Prostate gland (tissue), 2 donors: ENCODE measurements at places on chromosomes 7 and 10.

GRCh38 chr7:47253650-47254080 lies 328.2 kb downstream of the TNS3 start:
- DNase-seq: no peak

DNA sequence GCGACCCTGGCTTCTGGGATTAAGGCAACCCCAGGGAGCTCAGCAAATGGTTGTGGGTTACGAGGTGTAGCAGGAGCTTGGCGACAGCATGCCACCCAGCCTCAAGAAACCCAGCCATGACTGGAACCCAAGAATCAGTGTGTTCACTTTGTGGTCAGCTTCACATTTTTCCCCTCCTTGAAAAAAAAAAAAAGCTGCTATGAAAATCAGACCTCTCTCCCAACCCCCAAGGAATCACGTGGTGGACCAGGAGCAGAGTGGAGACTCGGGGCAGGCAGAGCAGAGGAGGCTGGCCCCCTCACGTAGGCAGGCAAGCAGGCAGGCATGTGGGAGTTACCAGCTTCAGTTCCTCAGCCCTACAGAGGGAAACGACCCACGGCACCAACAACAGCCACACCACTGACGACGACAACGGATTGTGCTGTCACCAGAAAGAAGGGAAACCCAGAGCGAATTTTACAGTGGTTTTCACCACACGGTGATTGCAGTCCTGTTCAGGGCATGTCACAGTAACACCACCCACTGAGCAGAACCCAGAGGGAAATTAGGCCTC lies 203.4 kb downstream of the SLC25A13 start:
- no peak for DNase-seq

DNA sequence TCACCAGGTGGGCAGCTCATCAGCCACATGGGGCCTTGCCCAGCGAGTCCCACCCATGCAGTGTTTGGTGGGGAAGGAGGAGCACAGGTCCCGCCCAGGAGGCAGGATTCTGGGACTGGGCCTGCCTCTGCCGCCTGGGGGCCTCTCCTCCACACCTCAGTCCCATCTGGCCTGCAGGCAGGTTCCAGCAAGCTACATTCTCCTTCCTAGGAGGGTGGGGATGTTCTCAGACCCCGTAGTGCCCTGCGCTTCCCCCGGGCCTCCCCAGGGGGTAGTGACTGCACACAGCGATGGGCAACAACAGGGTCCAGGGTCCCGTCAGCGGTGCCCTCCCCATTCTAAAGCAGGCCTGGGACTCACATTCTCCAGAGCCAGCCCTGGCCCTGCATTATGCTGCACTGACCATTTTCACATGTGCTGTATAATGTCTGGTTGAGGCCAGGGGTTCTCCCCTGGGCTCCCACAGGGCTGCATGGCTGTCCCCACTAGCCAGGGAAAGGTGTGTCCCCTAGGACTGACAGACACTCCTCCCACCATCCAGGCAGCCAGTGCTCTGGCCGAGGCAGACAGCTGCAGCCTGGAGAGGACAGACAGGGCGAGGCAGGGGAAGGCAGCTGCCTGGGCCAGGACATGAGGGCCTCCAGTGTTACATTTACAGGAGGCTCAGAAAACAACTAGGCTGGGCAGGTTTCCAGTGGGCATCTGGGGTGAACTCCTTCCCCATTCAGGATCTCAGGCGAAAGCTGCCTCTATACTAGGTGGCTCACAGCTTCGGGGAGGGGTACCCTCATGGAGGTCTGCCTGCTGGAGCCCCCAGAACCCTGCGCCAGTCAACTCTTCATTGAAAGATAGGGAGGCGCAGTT lies 9.3 kb downstream of the RASGEF1A start:
- DNase-seq: no peak

DNA sequence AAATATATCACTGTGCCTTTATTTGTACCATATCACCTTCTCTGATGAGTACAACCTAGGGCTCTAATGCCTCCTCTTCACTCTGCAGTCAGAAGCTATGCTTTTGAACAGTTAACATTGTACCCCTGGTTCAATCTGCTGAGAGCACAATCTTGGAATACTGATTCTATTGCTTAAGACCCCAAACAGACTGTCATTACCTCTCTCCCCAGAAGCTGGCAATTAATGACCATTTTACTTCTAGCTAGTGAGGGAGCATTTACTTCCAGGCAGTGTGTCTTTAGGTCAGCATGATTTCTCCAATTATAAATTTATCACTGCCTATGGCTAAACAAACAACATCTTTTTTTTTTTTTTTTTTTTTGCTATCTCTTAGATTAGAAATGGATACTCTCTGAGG lies 36.0 kb upstream of the SPOCK2 start:
- no peak for DNase-seq

DNA sequence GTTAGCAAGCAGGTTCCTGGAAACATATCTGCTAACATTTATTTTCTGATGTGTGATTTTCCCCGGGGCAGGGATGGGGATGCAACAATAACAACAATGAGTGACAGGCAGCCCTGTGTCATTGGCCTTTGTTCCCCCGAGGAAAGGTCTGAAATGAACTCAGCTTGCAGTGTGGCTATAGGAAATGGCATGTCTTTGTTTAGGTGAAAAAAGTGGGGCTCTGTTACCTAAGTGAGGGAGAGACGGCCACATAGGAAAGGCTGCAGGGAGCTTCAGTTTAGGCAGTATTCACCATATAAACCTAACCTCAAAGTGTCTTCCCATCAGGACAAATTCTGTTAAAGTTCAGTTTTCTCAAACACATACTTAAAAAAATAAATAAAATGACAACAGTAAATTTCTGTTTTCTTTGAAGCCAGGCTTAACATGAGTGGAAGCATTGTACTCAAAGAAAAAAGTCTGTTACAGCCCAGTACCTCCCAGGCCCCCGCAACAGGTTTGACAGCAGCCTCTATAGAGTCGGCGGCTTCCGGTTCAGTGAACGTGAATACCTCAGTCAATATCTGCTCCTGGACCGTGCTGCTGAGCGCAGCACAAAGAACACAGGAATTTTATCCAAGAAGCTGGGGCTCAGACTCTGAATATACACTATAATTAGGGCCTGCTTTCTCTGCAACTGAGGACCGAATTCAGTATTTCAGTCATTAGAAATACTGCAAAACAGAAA lies 168.3 kb downstream of the GLI3 start:
- DNase-seq: no peak

DNA sequence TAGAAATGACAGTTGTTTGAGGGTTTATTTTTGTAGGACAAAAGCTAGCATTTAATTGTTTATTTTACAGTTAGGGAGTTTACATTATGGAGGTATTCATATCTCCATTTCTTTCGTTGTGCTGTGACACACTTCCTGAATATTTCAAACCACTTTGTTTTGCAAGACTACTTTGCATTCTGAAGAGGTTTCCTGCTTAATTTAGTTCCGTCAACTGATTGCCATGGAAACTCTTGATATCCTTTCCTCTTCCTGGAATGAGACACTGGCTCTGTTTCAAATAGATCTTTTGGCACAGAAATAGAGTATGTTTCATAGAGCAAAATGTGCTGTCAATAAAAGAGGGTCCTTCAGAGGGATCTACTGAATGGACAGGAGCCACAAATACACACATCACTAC lies 159.5 kb upstream of the AGR3 start:
- no peak for DNase-seq

GRCh38 chr7:105618016-105618296 lies 36.7 kb upstream of the EFCAB10 start:
- DNase-seq: no peak

DNA sequence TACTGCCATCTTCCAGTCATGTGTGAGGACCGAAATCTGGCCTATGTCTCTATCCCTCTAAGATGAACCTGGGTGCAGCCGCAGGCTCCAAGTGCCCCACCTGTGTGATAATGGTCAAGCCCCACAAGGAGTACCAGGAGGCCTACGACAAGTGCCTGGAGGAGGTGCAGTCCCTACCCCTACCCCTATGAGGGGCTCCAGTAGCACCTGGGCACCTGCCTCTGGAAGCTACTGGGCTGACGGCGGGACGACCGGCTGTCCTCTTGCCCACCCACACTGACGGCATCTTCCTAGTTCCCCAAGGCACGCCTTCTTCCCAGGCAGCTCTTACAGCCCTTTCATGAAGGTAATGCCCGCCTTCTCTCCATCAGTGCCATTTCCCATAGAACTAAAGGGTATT lies 47.4 kb downstream of the HOXA1 start:
- DNase-seq: no peak

GRCh38 chr7:98162758-98163157 lies 48.5 kb upstream of the BHLHA15 start:
- DNase-seq: no peak

DNA sequence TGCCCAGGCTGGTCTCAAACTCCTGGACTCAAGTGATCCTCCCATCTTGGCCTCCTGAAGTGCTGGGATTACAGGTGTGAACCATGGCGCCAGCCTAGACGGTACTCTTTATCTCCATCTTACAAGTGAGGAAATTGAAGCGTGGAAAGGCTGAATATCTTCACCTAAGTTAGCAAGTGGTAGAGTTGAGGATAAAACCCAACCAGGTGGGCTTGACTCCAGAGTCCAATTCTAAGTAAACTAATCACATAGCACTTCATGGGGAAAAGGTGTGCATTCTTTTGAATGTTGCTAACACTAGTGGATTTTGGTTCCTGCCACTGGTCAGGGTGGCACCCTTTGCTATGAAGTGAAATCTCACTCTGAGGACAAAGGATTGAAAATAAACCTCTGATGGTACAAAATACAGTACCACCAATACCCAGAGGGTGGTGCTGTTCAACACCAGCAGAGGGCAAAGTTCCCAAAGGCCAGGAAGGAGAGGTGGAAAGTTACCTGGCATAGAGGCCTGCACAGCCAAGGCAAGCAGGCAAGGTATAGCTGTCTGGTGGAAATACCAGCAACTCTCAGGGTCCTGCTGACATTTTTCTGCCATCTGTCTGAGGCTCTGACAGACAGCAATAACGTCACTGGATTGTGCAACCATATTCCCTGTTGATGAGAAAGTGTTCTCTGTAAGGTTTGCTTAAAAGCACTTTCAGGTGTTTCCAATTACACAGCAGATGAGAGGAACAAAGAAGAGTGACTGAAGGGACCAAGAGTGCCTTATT lies 17.6 kb downstream of the ZDHHC16 start:
- peak; percentile 55 for DNase-seq

DNA sequence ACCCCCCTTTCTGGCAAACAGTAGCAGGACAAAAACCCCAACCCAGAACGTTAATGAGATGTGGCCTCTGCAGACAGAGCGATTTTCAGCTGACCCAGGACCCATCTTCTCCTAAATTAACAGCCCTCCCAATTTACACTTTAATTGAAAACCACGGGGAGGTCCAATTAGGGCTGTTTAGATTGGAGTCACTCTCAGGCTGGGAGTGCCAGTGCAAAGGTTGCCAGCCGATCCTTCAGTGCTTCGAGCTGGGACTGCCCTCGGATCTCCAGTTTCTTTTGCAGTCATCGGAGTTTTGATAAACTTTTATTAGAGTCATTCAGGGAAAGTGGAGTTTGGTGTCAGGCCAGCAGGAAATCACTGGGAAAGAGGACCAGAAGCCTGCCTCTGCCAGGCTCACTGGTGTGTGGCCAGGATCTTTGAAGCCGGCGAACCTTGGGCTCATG lies 108.0 kb downstream of the DOCK1 start:
- peak; percentile 37 for DNase-seq

DNA sequence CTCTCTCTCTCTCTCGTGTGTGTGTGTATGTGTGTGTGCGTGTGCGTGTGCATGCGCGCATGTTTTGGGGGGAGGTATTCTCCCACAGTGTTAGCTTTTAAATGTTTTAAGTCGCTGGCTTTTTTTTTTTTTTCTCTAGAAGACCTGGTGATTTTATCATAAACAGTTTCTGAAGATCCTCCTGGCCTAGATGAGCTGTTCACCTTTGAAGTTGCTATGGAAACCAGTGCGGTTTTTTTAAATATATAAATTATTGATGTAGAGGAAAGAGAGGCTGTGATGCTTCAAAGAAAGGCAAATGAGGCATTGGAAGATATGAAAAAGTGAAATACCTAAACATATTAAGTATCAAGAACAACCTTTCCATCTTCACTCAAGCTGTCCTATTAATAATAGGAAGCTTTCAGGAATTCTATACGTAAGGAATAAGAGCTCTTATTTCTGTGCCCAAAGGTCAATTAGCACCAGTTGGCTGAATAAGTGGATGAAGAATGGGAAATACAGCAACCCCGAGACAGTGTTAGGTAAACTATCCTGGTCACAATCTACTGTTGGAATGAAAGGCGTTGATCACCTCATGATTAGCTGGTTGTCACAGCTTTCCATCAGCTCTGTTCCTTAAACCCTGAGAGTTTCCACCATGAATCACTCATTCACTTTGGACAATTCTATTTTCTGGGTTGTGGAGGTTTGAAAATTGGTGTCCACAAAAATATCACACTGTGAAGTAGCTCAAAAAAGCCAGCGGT lies 66.5 kb upstream of the SLC35G1 start:
- no peak for DNase-seq

DNA sequence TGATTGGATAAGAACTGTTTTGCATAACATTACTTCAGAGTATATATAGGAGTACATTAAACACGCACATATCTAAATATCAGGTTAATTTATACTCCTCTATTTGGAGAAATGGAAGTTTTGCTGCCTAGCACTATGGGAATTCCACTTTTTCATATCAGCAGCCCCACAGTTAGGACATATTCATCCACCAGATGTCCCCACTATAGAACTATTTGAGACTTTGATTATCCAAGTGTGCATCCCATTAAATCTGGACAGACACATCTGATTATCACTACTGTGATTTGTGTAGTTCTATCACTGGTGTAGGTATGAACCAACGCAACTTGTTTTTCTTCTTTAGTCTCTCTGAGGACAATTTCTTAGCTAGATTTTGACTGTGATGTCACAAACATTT lies 345.7 kb downstream of the THSD7A start:
- DNase-seq: no peak

- DNase-seq: no peak
These were observed 17.6 kb downstream of the PODXL start for GRCh38 chr7:131538813-131539179.

DNA sequence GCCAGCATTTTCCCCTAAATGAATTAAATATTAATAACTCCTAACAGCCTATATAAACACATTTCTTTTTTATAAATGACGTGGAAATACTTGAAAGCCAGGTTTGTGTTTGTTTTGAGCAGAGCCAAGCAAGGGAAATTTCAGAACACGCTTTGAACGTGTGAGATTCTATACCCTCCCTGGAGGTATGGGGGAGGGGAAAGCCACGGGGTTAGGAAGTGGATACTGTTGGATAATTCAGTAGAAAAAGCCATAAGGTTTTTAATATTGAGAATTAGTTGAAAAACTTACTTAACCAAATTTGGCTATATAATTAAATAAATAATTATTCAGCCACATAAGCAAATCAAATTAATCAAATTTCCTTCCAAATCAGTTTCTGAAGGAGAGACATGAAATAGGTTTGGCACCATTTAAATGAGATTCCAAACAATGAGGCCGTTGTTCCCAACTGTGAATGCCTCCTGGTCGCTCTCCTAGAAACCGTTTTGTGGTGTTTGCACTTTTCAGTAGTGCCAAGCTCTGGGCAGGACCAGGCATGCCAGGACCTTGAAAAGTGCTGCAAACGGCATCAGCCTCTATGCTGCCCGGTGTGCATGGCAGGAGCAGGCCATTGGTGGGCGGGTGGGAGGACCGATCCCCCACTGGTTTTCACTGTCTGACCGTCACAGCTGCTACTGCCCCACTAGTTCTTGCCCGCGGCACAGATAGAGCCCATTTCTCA lies 88.1 kb downstream of the SEPTIN14 start:
- peak; percentile 65 for DNase-seq

GRCh38 chr7:28732071-28732869 lies 225.9 kb downstream of the TRIL start:
- peak; percentile 26 for DNase-seq

GRCh38 chr7:35584990-35585389 lies 109.9 kb downstream of the HERPUD2 start:
- no peak for DNase-seq

- DNase-seq: no peak
These were observed 10.7 kb upstream of the CAPZA2 start for GRCh38 chr7:116851671-116852070.
